ENCODE measurements at places on chromosomes 5 and 9.

DNA sequence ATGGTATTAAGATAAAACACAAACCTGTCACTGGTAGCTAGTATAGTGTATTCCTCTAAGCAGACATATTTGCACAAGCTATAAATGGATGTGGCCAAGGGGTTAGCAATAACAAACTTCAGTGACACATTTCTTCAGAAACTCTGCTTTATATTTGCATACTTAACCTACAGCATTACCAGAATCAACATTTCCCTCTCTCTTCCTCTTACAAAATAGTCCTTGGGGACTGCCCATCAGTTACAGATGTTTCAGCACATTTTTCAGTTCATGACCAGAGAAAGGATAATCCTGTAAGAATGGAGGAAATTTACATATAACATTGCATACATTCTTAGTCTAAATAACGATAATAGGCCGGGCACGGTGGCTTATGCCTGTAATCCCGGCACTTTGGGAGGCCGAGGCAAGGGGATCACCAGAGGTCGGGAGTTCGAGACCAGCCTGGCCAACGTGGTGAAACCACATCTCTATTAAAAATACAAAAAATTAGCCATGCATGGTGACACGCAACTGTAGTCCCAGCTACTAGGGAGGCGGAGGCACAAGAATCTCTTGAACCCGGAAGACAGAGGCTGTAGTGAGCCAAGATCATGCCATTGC lies 25.3 kb upstream of the SLC1A1 start:
- peak; percentile 56 for DNase-seq

- no peak for DNase-seq
Measured at GRCh38 chr5:138460032-138460693, 5.1 kb upstream of the EGR1 start.

DNA sequence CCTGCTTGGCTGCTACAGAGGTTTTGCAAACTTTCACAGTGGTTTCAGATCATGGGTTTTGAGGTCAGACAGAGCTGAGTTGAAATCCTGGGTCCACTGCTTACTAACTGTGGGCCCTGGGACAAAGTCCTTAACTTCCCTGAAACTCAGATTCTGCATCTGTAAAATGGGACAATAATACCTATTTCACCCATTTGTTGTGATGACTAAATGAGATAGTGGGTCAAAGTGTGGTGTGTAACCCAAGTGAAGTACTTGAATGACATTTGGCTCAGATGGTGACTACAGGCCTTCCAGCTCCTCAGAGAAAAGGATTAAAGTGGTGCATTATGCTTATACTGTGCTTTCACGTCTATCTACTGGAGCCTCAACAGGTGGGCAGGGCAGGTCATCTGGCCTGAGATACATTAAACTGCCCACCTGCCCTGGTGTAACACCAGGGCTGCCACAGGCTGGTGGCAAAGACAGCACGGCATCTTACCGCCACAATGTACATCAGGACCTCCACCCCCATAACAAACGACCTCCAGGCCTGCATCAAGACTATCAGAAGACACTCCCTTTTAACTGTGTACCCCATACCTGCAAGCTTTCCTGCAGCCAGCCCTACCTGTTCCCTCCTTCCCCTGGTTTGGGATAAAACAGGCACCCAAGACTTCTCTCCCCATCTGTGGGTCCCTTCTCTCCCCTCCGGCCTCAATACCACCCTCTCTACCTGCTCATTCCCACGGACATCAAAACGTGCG lies 846 bp upstream of the TRAF1 start:
- DNase-seq = no peak

DNA sequence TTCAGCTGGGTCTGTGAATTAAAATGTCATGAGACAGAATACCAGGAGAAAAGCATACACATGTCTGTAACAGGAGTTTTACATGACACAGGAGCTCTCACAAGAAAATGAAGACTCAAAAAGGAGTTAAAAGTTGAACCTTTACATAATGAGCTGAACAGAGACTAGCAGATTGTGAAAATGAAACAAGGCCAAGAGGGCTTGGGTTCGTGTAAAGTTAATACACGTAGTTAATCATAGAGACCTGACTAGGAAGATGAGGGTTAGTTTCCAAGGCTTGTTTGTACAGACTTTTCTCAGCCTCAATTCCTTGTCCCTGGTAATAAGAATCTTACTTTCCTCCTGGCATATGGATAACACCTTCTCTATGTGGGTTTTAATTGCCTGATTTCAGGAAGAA lies 1294.0 kb downstream of the MAT2B start:
- no peak for DNase-seq

GRCh38 chr5:139982975-139983240 lies 60.2 kb downstream of the NRG2 start:
- no peak for DNase-seq

DNA sequence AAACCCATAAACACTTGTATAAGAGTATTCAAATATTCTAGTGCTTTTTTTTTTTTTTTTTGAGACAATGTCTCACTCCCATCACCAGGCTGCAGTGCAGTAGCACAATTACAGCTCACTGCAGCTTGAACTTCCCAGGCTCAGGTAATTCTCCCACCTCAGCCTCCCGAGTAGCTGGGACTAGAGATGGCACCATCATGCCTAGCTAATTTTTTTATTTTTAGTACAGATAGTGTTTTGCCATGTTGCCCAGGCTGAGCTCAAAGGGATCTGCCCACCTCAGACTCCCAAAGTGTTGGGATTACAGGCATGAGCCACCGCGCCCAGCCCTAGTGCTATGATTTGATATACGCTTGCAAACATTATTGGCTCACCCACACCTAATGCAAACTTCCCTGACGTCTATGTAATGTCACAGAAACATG lies 11.8 kb downstream of the IL6ST start:
- no peak for DNase-seq

DNA sequence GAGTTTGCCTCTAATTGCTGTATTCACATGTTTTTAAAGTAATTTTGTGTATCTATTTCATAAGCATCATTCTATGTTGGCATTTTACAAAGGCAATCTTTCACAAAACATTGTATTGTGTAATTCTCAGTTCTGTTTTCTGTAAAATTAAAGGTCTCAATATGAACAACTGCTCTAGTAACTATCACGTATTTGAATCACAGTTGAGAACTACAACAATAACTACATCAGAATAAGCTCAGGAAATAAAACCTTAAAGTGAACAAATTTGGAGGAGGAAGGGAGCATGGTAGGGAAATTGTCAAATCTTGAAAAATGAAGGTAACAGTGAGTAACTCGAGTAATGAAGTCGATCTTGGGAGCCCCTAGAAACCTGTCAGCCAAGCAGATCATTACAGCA lies 22.5 kb upstream of the CAMK4 start:
- DNase-seq = no peak

DNA sequence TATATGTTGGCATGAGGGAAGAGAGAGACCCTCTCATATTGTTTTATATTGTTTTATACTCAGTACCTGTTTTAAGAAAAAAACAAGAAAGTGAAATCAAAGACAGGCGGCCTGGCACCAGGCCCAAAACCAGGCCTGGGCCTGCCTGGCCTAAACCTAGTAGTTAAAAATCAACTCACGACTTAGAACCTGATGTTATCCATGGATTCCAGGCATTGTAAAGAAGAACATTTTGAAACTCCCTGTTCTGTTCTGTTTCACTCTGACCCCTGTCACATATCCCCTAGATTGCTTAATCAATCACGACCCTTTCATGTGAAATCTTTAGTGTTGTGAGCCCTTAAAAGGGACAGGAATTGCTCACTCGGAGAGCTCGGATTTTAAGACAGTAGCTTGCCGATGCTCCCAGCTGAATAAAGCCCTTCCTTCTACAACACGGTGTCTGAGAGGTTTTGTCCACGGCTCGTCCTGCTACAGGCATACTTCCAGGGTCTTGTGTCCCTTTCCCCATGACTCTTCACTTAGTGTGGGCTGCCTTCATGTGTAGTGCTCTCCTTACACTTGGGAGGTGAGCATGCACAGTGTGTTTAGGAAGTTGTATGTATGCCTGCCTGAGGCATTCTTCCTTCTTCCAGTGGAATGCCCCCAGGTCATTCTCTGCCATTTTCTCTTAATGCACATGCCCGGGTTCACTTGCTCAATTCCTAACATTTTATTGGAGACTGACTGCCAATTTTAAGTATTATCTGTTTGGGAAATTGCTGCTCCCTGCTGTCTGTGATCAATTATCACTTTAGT lies 17.8 kb downstream of the TBCA start:
- no peak for DNase-seq

DNA sequence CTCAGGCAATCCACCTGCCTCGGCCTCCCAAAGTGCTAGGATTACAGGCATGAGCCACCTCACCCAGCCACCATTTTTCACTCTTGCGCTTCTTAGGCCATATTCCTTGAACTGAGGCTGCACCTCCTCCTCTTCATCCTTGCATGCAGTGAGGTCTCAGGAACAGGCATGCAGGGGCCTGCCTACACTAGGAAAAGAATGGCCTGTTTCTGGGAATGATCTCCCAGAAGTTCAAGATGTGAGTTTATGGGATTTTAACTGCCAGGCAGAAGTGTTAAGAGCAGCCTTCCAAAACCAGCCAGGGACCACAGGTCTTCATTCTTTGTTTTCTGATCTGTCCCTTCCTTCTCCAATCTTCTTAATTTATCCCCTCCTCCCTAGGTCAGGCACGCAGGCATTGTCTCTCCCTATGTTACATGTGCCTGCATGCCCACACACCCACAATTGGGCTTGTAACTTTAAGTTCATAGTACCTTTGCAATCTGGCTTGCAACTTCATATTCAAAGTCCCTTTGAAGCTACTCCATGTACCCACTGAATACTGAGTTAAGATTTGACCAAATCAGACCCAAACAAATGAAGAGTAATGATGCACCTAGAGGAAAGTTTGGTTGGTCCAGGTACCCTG lies 10.5 kb upstream of the HSPA4 start:
- no peak for DNase-seq

DNA sequence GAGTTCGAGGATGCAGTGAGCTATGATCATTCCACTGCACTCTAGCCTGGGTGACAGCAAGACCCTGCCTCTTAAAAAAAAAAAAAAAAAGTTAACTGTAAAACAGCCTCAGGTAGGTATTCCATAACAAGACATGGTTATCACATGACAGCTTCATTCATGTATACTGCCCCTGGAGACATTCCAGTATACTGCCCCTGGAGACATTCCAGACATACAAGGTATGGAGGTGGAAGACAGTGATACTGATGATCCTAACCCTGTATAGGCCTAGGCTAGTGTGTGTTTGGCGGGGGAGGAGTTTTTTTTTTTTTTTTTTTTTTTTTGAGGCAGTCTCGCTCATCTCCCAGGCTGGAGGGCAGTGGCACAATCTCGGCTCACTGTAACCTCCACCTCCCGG lies 105.5 kb downstream of the RICTOR start:
- no peak for DNase-seq

GRCh38 chr5:180599981-180600553 lies 8.8 kb upstream of the SCGB3A1 start:
- no peak for DNase-seq

DNA sequence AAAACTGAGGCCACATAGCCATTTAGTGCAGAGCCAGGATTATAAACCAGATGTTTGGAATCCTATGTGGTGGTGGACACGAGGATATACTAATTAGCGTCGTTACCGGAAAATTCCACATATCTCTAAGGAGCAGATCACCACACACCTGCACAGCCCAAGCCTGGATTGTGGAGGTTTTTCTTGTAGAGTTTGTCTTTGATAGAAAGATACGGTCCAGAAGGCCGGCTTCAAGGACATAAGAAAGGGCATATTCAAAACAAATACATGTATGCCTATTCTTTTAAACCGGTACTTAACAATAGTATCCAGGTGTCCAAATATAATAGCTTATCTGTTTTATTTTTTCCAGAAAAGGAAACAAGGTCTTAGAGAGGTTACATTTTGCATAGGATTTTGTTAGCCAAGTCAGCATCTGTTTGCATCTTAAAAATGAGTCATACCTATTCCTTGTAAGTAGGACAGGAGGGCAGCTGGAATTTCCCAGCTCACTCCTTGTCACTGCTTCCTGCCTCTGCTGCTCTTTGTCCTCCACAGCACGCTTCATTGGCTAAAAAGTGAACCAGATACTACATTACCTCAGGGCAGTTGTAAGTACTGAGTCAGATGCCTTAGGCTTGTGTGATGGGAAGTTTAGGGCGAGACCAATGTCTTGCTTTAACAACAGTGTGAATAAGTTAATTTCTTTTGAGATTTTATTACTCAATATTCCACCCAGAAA lies 3.6 kb downstream of the TMC1 start:
- peak; percentile 88 for DNase-seq

- DNase-seq = no peak
Measured at GRCh38 chr5:94771742-94772141, 153.3 kb downstream of the SLF1 start.

DNA sequence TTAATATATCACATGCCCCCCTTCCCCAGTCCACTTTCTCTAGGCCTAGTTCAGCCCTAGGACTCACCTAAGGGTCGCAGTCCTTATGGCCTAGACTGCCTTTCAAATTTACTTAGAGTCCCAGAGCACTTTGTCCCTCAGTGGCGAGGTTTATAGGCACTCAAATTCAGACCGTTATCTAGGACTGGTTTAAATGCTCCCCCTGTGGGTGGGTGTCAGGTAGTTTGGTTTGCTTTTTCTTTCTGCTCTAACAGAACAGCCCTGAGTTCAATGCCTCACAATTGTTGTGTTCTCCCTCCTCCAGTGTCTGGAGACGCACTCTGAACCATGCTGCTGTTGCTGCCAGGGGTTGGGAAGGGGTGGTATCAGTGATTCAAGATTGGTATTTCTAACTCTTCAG lies 317.1 kb downstream of the MAT2B start:
- DNase-seq = no peak

- no peak for DNase-seq
Measured at GRCh38 chr5:22621084-22621483, 232.1 kb downstream of the CDH12 start.

- DNase-seq = no peak
Measured at GRCh38 chr5:39109606-39110005, 35.4 kb upstream of the RICTOR start.

- DNase-seq = peak; percentile 16
Measured at GRCh38 chr9:97529363-97530076, 28.1 kb downstream of the TMOD1 start.

DNA sequence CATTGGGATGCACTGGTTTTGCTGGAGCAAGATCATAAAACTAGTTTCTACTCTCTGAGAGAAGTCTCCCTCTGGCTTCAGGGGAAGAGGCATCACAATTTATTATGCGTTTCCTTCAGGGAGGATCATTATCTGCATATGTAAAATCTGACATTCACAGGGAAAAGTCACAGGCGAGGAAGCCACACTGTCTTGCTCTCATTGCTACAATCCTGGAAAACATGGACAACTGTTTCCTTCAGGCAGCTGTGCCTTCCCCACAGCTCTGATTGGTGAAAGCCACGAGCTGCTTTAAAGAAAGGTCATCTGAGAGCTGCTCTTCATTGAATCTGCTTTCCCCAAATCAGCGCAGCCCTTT lies 397.8 kb downstream of the MED10 start:
- no peak for DNase-seq

DNA sequence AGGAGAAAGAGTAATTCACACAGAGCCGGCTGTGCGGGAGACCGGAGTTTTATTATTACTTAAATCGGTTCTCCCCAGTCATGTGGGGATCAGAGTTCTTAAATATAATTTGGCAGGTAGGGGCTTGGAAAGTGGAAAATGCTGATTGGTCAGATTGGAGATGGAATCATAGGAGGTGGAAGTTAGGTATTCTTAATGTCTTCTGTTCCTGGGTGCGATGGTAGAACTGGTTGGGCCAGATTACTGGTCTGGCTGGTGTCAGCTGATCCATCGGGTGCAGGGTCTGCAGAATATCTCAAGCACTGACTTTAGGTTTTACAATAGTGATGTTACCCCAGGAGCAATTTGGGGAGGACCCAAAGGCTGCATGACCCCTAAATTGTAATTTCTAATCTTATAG lies 4.6 kb upstream of the CERCAM start:
- DNase-seq = no peak

GRCh38 chr5:65113771-65114170 lies 345.0 kb downstream of the CWC27 start:
- no peak for DNase-seq
